NCI-H2081 (cell line): ENCODE measurements at places on chromosomes 1 and 21.

- DNase-seq: no peak
Measured at GRCh38 chr21:16792101-16792500, 720.7 kb upstream of the CXADR start.

DNA sequence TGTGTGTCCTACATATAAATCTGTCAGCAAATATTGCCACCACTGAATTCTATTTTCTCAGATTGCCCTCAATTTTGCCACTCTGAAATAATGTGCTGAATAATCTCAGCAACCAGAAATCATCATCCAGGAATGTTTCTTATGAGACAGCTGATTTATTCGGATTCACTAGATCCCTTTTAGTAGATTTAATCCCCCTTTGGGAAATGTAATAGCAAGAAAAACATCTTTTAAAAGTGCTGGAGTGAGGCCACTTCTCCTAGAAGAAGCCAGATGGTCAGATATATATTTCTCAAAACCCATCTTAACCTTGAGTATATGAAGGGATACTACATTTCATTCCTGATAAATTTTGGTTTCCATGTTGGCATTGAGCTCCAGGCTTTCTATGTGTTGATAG lies 327.7 kb downstream of the SMYD3 start:
- DNase-seq: no peak

- no peak for DNase-seq
Measured at GRCh38 chr21:42384989-42385388, 10.9 kb downstream of the TMPRSS3 start.

GRCh38 chr1:230263568-230264195 lies 162.4 kb downstream of the PGBD5 start:
- DNase-seq: no peak

GRCh38 chr1:173489929-173490328 lies 12.8 kb downstream of the PRDX6 start:
- no peak for DNase-seq

GRCh38 chr1:67659229-67659628 lies 25.8 kb upstream of the GADD45A start:
- no peak for DNase-seq

DNA sequence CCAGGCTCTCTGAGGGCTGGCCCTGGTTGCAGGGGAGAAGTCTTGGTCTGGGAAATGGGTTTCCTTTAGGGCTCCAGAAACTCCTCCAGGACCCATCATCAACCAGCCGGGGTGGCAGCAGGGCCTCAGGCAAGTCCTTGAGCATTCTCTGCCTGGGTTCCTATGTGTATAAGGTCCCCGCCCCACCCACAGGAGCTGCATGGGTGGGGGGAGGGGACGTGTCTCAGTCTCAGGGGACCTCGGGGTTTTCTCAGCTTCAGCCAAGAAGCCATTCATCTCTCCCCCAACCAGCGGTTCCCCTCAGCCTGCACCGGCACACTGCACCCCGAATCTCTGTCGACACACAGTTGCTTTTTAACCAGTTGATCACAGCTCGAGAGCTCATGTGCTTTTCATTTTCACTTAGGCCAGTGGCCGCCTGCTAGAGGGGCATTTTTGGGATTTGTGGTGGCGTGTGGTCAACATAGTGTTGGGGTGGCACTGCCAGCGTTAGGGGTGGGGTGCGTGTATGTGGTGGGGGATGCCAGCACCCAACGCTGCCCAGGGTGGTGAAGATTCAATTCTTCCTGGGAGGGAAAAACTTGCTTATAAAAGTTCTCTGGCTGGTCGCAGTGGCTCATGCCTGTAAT lies 6.5 kb downstream of the RUNX3 start:
- DNase-seq: no peak

GRCh38 chr21:30518876-30519275 lies 16.9 kb upstream of the KRTAP19-5 start:
- no peak for DNase-seq

DNA sequence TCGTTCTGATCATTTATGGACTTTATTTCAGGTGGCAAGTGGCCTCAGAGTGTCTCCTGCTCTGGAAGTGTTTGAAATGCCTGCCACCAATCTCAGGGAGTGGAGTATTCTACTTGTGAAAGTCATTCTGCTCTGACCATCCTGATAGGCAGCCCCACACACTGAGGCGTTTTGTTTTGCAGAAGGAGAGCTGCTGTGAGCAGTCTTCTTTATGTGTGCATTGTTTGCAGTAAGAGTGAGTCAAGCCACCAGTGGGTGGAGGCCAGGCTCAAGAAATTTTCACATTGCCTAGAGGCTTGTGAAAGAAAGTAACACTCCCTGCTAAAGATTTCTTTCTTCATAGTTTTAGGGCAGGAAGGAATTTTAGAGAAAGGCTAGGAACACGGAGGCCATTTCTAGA lies 204.4 kb downstream of the SLC35F3 start:
- DNase-seq: no peak

DNA sequence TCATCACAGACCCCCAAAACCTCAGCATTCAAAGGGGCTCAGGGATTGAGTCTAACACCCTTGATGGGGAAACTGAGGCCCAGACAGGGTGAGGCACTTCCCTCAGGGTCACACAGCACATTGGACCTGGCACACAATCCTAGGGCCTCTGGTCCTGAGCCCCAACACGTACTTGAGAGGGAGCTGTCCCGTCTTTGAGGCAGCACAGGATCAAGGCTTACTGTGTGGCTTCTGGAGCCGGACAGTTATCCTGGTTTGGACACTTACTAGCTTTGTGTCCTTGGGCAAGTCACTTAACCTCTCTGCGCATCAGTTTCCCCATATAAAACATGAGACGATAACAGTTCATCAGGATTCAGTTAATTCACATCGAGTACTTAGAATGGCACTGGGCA lies 26.5 kb downstream of the RUNX3 start:
- DNase-seq: no peak

- DNase-seq: no peak
Measured at GRCh38 chr21:14836950-14837349, 227.8 kb downstream of the NRIP1 start.

- DNase-seq: no peak
Measured at GRCh38 chr1:90718411-90719329, 1.6 kb upstream of the BARHL2 start.

DNA sequence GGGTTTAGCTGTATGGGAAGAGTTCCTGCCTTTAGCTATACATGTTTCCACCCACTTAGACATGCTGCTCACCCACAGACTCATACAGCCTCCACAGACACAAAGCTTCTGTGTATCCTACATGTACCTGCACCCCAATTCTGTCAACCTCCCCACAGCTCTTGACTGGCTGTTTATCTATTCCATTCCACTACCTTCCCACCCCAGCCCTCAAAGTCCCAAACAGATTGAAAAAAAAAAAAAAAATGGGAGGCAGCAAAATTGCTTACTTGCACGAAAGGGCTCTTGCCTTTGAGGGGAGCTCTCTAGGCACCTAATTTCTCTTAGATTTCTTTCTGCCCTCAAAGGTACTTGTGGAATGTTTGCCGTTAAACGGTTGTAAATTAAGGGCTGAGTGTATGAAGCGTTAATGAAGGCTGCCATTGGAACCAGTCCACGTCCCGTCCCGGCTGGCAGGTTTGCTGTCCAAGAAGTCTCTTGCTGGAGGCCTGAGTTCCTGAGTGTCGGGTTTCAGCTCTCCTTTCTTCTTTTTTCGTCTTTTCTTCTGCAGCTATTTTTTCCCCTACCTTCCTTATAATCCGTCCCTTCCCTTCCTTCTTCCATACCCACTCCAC lies 43.6 kb downstream of the PBX1 start:
- DNase-seq: no peak

- no peak for DNase-seq
Measured at GRCh38 chr1:87783315-87783714, 454.6 kb downstream of the LMO4 start.

DNA sequence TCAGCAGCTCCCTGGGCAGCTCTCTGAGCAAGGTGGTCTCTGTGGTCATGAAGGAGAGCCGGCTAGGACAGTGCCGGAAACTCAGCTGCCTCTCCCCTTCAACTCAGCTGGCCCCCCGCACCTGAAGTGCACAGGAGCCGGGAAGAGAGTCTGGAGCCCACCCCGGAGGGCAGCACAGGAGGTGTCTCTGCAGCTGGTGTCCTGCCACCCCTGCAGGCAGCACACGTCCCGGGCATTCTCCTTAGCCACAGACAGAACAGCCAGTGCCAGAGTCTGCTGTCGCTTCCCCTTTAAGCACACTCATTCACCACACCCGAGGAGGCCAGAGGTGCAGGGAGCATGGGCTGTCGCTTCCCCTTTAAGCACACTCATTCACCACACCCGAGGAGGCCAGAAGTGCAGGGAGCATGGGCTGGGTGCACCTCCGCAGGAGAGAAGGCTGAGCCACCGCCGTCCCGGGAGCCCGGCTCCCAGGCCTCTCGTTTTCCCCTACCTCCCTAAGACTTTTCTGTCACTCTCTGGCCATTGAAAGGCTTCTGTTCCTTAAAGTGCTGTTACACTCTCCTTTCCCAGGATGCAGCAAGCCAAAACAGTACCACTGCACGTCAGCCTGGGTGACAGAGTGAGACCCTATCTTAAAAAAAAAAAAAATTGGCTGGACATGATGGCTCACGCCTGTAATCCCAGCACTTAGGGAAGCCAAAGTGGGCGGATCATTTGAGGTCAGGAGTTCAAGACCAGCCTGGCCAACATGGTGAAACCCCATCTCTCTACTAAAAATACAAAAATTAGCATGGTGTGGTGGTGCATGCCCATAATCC lies 16.9 kb upstream of the SAMD11 start:
- no peak for DNase-seq

GRCh38 chr21:45135868-45136267 lies 61.5 kb downstream of the ADARB1 start:
- DNase-seq: no peak

DNA sequence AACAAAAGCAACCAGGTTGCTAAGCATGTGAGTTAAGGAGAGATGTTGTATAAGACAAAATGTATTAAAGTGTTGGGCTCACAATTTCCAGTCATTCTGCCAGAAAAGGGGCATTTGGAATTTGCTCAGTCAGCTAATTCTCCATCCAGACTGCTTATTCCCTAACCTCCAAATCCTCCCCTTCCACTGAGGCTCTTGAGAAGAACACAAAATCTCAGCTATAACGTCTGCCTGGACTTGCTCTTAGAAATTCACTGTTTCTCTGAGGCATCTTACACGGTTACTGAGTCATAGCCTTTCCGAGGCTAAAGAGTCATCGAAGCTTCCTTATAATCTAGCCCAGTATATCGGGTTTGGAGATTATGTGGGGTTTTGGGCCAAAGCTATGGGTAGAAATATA lies 548.2 kb upstream of the ADGRL4 start:
- no peak for DNase-seq

DNA sequence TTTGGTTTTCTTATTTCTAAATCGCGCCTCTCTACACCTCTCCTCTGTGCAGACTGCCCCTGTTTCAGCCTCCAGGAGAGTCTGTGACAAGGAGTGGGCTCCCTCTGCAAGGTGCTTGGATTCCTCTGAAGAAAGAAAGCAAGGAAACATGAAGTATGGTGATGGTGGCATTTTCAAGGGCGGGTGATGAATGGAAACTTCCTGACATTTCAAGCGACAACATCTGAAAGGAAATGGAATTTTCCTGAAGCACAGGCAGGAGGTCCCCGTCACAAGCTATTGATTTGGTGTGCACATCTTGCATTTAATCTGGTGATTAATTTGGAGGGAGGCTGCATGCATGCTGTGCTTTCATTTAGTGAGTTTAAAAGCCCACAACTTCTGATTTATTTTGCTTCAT lies 164.6 kb upstream of the FGGY start:
- no peak for DNase-seq

GRCh38 chr1:177591155-177591554 lies 378.7 kb downstream of the SEC16B start:
- no peak for DNase-seq

DNA sequence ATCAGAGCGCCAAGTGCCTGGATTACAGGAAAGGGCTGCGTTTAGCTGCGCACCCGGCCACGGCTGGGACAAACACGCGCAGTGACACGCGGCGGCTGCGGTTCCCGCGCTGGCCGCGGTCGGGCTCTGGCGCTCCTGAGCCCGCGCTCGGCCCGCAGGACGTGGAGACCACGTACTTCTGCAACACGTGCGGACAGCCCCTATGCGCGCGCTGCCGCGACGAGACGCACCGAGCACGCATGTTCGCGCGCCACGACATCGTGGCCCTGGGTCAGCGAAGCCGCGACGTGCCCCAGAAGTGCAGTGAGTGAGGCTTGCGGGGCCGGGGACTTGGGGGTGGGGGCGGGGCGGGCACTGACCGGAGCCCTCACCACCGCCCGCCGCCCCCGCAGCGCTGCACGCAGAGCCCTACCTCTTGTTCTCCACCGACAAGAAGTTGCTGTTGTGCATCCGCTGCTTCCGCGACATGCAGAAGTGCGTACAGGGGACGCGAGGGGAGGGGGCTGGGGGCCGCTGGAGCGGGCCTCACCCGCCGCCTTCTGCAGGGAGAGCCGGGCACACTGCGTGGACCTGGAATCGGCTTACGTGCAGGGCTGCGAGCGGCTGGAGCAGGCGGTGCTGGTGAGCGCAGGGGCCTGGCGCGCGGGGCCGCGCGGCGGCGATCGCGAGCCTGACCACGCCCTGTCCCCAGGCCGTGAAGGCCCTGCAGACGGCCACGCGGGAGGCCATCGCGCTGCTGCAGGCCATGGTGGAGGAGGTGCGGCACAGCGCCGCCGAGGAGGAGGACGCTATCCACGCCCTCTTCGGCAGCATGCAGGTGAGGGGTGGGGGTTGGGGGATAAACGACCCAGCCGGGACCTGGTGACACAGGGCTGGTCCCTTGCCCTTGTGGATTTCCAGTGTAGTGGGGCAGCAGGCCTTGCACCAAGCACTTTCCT lies 3.1 kb downstream of the RNF207 start:
- DNase-seq: no peak

DNA sequence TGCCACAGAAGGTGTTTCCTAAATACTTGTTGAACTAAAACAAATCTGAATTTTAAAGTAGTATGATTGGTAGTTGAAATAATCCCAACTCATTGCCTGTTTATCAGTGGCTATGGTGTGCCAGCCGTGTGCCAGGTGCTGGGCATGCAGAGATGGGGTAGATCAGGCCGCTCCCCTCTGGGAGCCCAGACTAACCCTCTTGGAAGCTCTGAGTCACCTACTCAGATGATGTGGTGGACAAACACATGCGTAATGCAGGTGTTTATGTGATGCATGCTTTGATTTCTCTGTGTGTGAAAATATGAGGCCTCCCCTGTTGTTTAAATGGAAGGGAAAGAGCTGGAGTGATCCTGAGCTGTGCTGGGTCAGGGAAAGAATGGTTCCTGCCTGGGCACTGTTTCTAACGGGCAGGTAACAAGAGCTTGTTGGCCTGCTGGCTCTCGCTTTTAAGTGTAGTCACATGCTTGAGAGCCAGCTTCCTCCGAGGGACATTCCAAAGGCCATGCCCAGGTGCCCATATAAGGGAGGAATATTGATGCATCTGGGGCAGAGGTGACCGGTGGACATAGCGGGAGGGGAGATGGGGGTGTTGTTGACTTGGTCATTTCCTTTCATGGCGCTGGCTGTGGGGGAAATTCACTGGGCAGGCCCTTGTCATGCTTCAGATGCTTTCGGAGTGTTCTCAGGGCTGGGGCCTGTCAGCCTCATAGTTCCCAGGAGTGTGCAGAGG lies 10.2 kb downstream of the MFN2 start:
- no peak for DNase-seq

DNA sequence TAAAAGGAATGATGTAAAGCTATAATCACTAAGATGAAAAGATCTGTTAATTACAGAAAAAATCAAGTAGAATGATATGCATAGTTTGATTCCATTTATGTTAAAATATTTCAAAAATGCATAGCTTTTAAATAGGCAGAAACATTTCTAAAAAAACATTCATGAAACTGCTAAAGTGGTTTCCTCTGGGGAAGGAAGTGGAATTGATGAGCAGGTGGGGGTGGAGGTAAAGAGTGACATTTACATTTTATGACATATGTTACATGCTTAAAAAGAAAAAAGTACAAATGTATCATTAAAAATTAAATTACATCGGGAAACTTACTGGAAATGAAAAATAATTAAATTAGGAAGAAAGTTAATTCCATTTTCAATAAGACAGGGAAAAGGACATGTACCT lies 42.8 kb upstream of the JAK1 start:
- no peak for DNase-seq
